ENCODE measurements at places on chromosomes 5 and 9. TPM values are rescaled to one million over a fixed set of nuclear protein-coding genes. Genes with fewer than 3 reads are reported as not detected.

PCDHAC2 gene
- 2.4 TPM for total RNA-seq

FUBP3 gene
- 53.8 TPM for total RNA-seq

ENTPD2 gene
- 24.3 TPM for total RNA-seq

GLDC gene
- total RNA-seq, result 35.6 TPM

TERT gene
- total RNA-seq, result 0.85 TPM

PAEP gene
- total RNA-seq, result not detected

SDHA gene
- 105 TPM for total RNA-seq

DNA sequence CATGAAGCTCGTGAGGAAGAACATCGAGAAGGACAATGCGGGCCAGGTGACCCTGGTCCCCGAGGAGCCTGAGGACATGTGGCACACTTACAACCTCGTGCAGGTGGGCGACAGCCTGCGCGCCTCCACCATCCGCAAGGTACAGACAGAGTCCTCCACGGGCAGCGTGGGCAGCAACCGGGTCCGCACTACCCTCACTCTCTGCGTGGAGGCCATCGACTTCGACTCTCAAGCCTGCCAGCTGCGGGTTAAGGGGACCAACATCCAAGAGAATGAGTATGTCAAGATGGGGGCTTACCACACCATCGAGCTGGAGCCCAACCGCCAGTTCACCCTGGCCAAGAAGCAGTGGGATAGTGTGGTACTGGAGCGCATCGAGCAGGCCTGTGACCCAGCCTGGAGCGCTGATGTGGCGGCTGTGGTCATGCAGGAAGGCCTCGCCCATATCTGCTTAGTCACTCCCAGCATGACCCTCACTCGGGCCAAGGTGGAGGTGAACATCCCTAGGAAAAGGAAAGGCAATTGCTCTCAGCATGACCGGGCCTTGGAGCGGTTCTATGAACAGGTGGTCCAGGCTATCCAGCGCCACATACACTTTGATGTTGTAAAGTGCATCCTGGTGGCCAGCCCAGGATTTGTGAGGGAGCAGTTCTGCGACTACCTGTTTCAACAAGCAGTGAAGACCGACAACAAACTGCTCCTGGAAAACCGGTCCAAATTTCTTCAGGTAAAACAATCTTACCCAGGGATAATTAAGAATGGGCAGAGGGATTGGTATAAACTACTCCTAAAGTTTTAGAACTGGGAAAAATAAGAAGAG lies 12.9 kb downstream of the ITGA1 start:
- peak; percentile 71 for DNase-seq

- no peak for DNase-seq
These were observed 197.0 kb downstream of the DRD1 start for GRCh38 chr5:175246889-175247520.

- no peak for DNase-seq
These were observed 1892.1 kb downstream of the MAT2B start for GRCh38 chr5:165397516-165397915.

GRCh38 chr5:83099445-83099844 lies 22.1 kb downstream of the XRCC4 start:
- DNase-seq, result no peak

DNA sequence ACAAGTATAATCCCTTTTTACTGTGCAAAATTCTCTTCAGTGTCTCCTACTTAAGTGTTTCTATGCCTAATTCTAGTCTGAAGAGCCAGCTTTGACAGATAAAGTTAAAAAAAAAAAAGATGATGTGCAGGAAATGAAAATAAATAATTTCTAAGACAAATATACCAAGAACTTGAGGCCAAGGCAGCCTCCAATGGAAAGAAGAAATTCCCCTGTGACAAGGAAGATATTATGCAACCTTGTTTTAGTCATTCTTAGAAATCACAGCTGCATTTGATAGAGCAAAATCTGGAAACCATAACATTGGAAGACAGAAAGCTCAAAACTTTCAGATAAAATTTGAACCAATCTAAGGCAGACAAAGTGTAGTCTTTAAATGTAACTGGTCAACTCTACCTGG lies 375.9 kb upstream of the TLE4 start:
- DNase-seq, result no peak

GRCh38 chr5:7592910-7593309 lies 197.0 kb downstream of the ADCY2 start:
- no peak for DNase-seq

- no peak for DNase-seq
These were observed 32.9 kb downstream of the TSPAN17 start for GRCh38 chr5:176680226-176680563.

GRCh38 chr5:111259636-111260035 lies 35.5 kb downstream of the CAMK4 start:
- DNase-seq, result no peak

- DNase-seq, result no peak
These were observed 261.0 kb upstream of the CDH6 start for GRCh38 chr5:30932273-30933017.

GRCh38 chr9:37650299-37650872 lies 368 bp upstream of the FRMPD1 start:
- no peak for DNase-seq

GRCh38 chr9:107567462-107567861 lies 77.9 kb upstream of the KLF4 start:
- DNase-seq, result no peak

GRCh38 chr5:59760785-59761348 lies 132.7 kb downstream of the PDE4D start:
- DNase-seq, result no peak

DNA sequence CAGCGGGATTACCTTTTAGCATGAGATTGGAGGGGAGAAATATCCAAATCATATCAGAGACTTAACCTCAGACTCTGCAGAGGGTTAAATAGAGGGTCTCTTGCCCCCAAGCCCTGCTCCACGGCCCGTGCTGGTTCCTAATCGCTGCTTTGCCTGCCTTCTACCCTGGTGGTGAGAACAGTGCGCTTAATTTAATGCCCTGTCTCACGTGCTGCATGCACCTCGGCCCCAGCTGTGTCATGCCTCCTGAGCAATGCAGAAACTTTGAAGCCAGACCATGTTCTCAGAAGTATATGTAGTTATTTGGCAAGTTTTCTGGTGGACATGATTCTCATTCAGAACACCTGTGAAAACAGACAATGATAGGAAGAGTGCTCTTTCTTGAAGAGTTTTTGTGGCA lies 1.4 kb downstream of the OTULIN start:
- no peak for DNase-seq

- DNase-seq, result no peak
These were observed 136.6 kb upstream of the EPB41L4A start for GRCh38 chr5:112555691-112556090.

DNA sequence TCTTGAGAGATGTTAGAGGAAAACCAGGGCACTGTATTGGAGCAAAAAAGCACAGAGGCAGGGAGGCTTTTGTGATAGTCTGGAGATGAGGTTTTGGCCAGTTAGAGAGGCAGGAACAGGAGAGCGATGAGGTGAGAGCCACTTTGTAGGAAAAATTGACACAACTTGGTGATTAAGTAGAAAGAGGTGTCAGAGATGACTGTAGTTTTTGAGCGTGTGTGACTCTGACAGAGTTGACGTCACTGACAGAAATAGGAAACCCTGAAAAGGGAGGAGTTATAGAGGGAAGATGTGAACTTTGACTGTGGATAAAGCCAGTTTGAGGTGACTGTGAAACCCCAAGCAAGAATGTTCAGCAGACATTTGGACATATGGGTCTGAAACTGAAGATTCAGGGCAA lies 15.7 kb downstream of the NFX1 start:
- no peak for DNase-seq

GRCh38 chr9:72557549-72557948 lies 36.1 kb downstream of the TMC1 start:
- DNase-seq, result no peak

- no peak for DNase-seq
These were observed 204.8 kb upstream of the RASEF start for GRCh38 chr9:83267741-83268140.

DNA sequence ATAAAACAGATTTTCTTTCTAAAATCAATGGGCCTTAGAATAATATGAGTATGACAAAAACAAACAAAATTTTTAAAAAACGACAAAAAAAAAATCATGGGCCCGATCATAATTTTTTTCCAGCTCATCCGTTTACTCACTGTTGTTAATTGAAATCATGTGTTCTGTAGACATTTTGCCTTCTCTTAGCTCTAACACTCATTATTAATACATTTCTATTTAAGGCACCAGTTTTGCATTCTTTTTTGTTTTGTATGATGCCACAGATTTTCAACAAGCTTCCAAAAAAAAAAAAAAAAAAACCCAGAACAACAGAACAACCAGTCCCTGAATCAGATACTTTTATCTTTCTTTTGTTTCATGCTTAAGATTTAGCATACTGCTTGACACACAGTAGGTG lies 86.4 kb downstream of the PRLR start:
- DNase-seq, result no peak

DNA sequence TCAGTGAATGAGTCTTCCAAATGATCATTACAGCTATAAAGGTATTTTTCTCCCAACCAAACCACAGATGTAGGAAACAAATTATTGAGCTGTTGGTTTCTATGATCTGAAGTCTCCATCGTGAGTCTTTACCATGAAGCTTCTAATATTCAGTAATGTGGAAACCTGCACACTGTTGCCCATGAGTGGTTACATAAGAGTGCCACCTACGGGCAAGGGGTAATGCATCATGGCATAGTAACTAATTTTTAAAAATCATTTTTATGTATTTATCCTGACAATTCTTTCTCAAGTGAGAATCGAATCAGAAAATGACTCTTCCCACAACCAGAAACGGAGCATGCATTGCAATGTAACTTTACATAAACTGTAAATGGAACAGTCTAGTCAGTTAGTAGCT lies 282.5 kb upstream of the SMARCA2 start:
- no peak for DNase-seq

- no peak for DNase-seq
These were observed 2.1 kb downstream of the LCN15 start for GRCh38 chr9:136762221-136762691.

GRCh38 chr9:33815781-33816180 lies 1.2 kb upstream of the UBE2R2 start:
- no peak for DNase-seq

DNA sequence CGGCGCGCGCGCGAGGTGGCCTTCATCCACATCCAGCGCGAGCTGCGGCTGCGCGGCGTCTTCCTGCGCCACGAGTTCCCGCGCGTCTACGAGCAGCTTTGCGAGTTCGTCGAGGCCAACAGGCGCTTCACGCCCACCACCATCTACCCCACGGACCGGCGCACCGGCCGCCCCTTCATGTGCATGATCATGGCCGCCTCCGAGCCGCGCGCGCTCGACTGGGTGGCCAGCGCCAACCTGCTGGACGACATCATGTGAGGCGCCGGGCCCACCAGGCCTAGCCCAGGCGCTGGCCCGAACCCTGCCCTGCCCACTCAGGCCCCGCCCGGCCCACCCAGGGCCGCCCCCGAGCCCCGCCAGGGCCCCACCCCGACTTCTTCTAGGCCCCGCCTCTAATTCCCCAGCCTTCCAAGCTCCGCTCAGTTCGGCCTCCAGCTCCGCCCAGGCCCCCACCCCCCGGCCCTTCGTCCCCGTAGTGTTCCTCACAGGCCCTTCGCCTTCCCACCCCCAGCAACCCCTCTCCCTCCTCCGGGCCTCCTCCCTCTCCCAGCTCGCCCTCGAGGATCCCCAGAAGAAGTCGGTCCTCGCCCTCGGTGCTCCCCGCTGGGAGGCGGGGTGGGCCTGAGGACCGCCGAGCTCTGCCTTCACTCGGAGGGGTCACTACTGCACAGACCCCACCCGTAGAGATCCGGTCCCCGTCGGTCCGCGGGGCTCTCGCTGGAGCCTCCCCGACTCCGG lies 2.0 kb upstream of the PHPT1 start:
- DNase-seq, result no peak

DNA sequence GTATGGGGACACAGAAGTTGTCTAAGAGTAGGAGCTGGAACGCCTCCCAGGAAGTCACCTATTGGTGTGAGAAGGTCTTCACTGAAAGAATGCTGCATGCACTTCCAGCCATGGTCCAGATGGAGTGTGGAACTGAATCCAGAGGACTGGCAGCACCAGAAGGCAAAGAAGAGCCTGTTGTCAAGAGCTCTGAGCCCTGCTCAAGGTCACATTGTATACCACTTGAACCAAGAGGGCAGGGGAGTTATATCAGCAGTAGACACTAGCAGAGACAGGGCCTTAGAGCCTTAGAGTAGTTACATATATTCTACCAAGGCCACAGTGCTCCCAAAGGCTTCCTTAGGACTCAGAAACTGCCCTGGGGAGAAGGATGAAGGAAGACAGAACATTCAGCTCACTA lies 130.8 kb upstream of the POC5 start:
- no peak for DNase-seq

GRCh38 chr5:109291090-109291489 lies 118.7 kb downstream of the PJA2 start:
- DNase-seq, result no peak

- peak; percentile 63 for DNase-seq
These were observed 599 bp downstream of the RAD1 start for GRCh38 chr5:34914671-34915138.

DNA sequence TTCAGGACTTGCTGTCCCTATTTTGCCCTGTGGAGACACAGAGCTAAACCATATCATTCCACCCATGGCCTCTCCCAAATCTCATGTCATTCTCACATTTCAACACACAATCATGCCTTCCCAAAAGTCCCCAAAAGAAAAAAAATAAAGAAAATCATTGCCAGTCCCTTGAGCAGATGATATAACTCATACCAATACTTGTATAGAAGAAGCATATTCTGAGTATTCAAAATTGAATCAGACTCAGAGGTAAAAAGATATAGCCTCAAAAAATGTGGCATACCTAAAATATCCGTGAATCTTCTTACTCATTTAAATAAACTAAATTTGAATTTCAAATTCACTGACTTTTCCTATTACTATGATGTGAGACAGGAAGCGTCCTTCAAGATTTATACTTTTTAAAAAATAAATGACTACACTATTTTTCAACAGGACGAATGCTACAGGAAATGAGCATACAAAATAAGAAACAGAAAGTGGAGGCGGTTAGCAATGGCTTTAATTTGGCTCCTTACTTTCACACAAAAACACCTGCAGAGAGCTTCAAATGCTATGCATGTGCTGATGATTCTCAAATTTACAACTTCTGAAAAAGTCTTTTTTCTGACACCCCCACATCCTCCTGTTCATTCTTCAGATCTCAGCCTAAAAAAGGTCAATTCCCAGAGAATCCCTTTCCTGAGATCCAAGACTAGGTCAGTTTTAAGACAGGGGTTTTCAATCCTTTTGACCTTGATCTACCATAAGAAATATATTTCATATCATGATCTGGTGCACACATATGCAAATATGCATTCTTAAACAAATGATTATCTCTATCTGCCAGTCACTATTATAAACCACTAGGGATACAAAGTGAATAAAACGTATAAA lies 39.6 kb upstream of the DMXL1 start:
- DNase-seq, result no peak

- DNase-seq, result no peak
These were observed 323.1 kb upstream of the ACTBL2 start for GRCh38 chr5:57805732-57806131.

DNA sequence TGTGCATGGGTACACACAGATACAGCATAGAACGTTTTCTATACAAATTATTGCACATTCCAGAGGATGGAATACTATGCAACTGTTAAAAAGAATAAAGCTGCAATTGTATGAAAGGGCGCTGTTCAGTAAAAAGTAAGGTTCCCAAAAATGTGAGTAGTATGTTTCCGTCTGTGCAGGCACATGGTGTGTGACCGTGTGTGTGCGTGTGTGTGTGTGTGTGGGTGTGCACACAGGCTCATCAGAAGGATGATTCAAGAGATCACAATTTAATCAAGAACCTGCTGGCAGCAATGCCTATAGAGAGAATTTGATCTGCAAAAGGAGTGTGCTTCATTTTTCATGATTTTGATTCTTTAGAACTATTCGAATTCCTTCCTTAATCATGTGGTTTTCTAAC lies 76.3 kb downstream of the SEMA4D start:
- DNase-seq, result no peak

GRCh38 chr9:16308645-16309044 lies 561.8 kb downstream of the BNC2 start:
- no peak for DNase-seq
